ENCODE measurements at places on chromosomes 5 and 9.

DNA sequence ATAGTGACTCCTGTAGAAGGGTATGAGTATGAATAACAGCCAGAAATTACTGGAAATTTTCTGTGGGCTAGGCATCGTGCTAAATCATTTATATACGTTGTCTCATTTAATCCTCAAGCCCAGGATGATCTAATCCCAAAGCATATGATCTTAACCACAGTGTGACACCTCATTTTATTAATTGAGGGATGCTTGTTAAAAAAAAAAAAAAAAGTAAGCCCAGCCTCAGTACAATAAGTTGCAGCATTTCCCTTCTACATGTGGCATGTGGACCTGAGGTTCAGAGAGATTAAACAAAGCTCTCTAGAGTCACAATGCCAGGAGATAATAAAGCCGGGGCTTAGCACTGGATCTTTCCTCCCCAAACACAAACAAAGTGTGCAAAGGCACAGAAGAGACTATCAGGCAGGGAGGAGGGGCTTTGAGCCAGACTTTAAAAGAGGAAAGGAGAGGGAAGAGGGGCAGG, 49.5 kb downstream of the KLF4 start:
- no peak for DNase-seq

- no peak for DNase-seq
These were observed 8.2 kb downstream of the COL27A1 start for GRCh38 chr9:114163517-114163951.

- DNase-seq = no peak
These were observed at the start of gene KCNIP1 for GRCh38 chr5:170503990-170504596. Gene KCNIP1 (plus strand): TSS chr5:170504020.

DNA sequence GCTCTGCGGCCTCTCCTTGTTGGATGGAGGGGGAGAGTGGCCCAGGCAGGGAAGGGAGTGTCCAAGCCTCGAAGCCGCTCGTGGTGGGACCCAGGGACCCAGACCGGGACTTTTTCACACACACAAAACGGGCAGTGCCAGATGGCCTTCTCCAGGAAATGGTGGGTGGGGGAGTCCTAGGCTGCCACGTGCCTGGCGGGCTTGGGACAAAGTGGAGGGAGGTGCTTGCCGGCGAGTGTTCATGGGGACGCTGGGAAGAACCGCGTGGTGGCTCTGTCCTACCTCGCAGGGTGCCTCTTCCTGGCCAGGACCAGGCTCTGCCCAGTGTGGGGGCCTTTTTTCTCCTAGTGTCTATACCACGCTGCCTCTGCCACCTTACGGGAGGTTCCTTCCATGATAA, 155.0 kb upstream of the COL5A1 start:
- no peak for DNase-seq

GRCh38 chr5:159906943-159907342, 9.3 kb upstream of the ADRA1B start:
- no peak for DNase-seq

Data from stimulated activated CD8-positive, alpha-beta memory T cell treated with anti-CD3 and anti-CD28 coated beads, Interleukin-4, amount 100 ng/mL, for 4 hours (primary cell).